ENCODE measurements at places on chromosomes 2 and 18. TPM values are rescaled to one million over a fixed set of nuclear protein-coding genes. Genes with fewer than 3 reads are reported as not detected.

Gene CPO
- 2.7 TPM for total RNA-seq

Gene TBR1
- 102 TPM for total RNA-seq

Gene DSG2
- 0.34 TPM for total RNA-seq

Gene CDK5R2
- 80.8 TPM for total RNA-seq

- no peak for DNase-seq
Measured at GRCh38 chr2:55887901-55888624, 35.5 kb downstream of the EFEMP1 start.

GRCh38 chr2:120064664-120065063 lies 51.8 kb downstream of the EPB41L5 start:
- no peak for DNase-seq

DNA sequence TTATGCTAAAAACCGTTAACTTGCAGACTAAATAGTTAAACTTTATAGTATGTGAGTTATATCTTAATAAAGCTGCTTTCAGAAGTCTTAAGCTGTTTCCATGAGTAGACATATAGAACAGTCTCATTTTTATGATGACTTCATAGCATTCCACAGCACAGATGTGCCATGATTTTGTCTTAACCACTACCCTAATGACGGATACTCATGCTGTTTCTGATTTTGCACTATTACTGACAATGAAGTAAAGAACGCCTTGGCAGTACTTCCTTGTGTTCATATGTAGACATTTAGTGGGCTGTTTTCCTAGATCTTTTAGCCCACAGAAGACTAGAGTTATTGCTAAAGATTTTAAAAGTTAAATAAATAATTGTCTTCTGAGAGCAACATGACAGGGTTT lies 175.6 kb upstream of the RAB6C start:
- no peak for DNase-seq

GRCh38 chr2:15748736-15749323 lies 157.2 kb downstream of the DDX1 start:
- no peak for DNase-seq

- no peak for DNase-seq
Measured at GRCh38 chr2:1730015-1730927, 14.0 kb downstream of the PXDN start.

- DNase-seq = no peak
Measured at GRCh38 chr2:33136056-33136455, 189.3 kb downstream of the LTBP1 start.

DNA sequence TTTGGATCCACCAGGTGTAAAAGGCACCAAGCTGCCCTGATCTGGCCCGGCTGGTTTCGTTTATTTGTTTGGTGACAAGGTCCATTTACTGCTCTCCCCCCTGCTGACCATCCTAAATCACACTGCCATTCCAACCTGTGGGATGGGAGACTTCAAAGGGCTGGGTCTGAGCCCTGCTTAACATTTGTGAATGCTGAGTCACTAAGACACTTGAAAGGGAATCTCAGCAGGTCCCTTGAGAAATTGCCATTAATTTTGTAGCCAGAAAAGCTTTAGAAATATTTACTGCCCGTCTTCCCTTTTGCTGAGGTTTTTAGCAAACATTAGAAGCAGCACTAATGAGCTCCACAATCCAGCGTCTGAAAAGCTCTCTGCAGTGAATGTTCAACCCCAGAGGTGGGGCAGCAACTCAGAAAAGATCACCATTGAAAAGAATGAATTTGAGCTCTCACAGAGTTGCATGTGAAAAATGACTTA lies 133.8 kb downstream of the ARL4C start:
- no peak for DNase-seq

DNA sequence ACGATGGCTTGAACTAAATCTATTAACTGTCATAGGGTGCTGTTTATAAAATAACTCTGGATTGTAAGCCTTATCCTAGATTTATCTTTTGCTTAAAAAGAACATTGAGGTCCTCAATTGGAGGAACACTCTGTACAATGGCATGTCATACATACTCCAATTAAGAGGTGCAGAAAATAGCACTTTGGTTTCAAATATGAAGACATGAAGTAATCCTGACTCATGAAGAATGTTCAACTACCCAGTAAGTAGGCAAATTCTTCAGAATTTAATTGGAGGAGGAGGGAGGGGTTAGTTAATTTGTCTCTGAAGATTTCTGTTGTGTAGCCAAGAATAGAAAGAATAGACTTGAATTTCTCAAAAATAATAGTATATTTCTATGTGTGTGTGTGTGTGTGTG lies 36.1 kb downstream of the DCC start:
- DNase-seq = no peak

DNA sequence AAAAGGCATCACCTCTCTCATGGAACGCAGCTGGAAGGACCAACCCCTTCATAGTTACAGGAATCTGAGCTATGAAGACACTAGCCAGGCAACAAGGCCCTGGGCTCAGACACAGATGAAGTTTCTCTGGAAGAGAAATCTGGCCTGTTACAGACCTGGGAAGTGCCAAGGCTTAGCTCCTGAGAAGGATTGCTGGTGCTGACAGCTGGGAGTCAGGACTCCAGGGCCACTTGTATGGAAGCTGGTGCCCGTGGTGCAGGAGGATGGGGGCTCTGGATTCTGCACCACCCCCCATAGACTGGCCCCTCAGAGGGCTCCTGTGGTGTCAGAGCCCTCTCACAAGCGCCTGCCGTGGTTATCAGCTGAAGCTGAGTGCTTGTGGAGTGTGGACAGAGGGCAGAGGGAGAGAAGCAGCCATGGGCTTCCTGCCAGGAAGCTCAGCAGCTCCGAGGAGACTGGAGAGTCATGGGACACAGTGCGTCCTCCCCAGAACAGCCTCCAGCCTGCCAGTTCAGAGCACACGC lies 87.3 kb upstream of the LCLAT1 start:
- no peak for DNase-seq

- DNase-seq = no peak
Measured at GRCh38 chr18:50143294-50143693, 51.7 kb downstream of the MYO5B start.

DNA sequence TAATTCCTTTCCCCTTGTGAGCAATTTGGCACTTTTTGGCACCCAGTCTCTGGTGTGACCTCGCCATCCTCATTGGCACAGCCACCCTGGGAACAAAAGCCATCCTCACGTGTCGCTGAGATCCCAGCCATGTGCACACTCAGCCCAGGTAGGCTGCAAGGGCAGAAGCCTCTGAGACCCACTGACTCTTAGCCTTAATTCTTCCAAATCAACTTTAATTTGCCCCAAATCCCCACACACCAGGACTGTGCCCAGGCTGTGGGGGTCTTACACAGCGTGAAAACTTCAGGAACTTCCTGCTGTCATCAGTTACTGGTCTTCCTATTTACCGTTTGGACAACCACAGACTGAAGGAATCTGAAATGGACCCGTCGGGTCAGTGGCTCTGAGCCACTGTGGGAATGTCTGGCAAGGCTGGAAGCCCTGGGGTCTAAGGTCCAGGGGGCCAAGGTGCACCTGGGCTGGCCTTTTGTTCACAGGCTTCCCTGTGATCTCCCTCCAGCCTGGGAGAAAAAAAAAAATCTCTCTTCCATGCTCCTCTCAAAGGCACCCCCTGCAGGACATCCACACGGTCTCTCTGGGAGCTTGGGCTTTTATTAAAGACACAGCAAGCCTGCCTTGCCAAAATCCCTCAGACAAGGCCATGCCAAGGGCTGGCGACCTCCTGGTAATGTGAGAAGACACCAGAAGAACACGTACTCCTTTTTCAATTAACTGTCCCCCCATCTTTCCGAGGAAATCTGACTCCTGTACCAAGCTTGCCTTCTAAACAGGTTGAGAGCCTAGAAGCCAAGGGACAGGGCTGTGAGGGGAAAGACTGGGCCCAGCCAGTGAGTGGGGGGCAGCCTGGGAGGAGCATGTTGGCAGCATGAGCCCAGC lies 42.1 kb upstream of the LAPTM4A start:
- no peak for DNase-seq

DNA sequence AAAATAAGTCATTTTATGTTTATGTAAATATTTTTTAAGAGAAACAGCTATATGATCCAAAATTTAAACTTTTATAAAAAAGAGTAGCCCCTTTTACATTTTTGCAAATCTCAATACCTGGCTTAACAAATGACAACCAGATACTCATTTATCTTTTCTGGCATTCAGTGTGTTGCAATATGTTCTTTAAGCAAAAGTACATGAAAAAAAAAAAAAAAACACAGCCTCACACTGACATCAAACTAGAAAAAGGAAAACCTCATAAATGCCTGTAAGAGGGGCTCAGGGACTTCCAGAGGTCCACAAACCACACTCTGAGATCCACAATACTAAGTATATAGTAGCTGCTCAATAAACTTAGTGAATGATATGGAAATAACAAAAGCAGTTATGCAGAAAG lies 21.9 kb downstream of the PPP4R3B start:
- no peak for DNase-seq

DNA sequence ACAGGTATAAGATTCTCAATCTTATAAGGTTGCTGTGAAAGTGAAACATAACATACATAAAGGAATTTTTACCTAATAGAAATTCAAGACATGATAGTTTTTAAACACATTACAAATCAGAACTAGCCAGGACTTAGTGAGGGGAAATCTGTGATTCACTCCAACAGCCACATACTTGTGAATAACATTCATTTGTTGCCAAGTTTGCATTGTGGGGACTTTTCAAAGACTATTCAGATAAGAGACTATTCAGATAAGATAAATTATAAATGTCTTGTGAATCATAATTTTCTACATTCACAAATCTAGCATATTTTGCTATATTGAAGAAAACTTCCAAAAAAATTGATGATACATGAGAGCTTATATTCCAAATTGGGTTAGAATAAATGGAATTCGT lies 345.3 kb upstream of the CDH20 start:
- no peak for DNase-seq

- DNase-seq = no peak
Measured at GRCh38 chr2:205323929-205324328, 358.4 kb upstream of the NRP2 start.

DNA sequence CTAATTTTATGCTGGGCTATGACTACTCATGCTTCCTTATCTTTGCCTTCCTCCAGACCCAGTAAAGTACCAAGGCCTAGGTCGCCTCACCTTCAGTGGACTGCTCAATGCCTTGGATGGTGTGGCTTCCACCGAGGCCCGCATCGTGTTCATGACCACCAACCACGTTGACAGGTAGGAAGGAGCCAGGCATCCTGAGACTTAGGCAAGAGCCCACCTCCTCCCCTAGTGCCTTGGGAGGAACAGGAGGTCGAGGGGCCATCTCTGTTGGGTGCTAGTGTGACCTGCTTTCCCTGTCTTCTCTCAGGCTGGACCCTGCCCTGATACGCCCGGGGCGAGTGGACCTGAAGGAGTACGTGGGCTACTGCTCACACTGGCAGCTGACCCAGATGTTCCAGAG lies 3.3 kb downstream of the BCS1L start:
- DNase-seq = no peak

- DNase-seq = no peak
Measured at GRCh38 chr2:51194656-51195055, 162.7 kb upstream of the NRXN1 start.

Measured in dorsolateral prefrontal cortex (tissue), 122 donors.